ENCODE measurements at places on chromosomes 12 and 14. TPM values are rescaled to one million over a fixed set of nuclear protein-coding genes. Genes with fewer than 3 reads are reported as not detected.

Gene FAM181A
- not detected for total RNA-seq

Gene SDSL
- 12.9 TPM for total RNA-seq

Gene MUCL1
- total RNA-seq: not detected

Gene SIX6
- not detected for total RNA-seq

Gene RNU7-1
- not detected for total RNA-seq

Gene CLEC6A
- not detected for total RNA-seq

Gene CDKN3
- total RNA-seq: 32.3 TPM

Gene SMCO2
- not detected for total RNA-seq

Gene TMEM63C
- total RNA-seq: 0.21 TPM

Gene LETMD1
- total RNA-seq: 78.2 TPM

Gene PPP1R13B
- 6.1 TPM for total RNA-seq

Data from A375 (cell line).